Activated naive CD8-positive, alpha-beta T cell treated with anti-CD3 and anti-CD28 coated beads for 36 hours (primary cell): ENCODE measurements at places on chromosomes 2 and 18. TPM values are rescaled to one million over a fixed set of nuclear protein-coding genes. Genes with fewer than 3 reads are reported as not detected.

STAT4 gene
- 80.6 TPM for total RNA-seq

SKOR2 gene
- not detected for total RNA-seq

EFHD1 gene
- 0.78 TPM for total RNA-seq

TNS1 gene
- total RNA-seq = 1.4 TPM

FBXO15 gene
- total RNA-seq = 3.8 TPM

LRRFIP1 gene
- 164 TPM for total RNA-seq

ANTXR1 gene
- 1.1 TPM for total RNA-seq

HOXD12 gene
- not detected for total RNA-seq

RPRM gene
- not detected for total RNA-seq

FIGN gene
- total RNA-seq = not detected

SAG gene
- total RNA-seq = 0.31 TPM

DHX57 gene
- 18.1 TPM for total RNA-seq

APLF gene
- total RNA-seq = 2.4 TPM

DNA sequence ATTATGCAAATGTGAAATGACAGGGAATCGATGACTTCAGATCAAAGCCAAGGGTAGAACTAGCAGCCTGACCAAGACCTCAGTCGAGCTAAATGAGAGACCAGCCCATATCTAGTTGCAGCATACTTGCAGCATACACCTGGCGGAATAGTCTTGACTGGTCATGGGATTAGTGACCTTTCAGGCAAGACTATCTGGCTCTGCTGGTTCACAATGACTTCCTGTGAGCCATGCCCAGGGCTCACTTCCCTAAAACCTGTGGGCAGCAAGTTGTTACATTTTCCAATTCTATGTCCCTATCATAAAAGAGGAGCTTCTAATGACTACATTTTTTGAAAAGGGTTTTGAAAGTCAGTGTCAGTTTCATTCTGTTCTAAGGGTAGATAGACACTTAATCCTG, 1624.9 kb upstream of the CELF4 start:
- DNase-seq = no peak

- no peak for DNase-seq
These were observed 1.0 kb upstream of the HDAC4 start for GRCh38 chr2:239401881-239402233.

DNA sequence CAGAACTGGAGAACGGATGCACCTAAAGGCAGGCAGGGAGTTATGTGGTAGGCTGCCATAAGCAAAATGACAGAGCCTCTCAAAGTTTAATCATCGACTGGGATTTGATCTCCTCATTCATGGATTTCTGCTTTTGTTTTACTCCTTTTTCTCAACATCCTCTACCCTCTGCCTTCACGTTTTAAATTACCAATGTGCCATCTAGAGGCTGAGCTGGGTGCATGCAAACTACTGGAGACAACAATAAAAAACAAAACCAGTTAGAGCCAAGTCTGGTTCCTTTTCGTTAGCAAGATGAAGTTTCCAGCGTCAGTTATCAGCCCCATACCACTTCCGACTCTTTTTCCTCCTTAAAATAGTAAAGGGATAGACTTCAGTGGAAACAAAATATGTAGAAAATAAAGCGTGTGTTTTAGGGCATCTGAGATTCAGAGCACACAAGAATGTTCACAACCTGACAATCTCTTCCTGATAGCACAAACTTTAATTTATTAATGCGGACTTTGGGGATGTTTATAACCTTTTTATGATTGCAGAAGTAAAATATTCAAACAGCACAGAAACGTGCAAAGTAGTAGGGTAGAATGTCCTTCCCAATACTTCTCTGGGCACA, 117.0 kb downstream of the LAMA1 start:
- DNase-seq = no peak

DNA sequence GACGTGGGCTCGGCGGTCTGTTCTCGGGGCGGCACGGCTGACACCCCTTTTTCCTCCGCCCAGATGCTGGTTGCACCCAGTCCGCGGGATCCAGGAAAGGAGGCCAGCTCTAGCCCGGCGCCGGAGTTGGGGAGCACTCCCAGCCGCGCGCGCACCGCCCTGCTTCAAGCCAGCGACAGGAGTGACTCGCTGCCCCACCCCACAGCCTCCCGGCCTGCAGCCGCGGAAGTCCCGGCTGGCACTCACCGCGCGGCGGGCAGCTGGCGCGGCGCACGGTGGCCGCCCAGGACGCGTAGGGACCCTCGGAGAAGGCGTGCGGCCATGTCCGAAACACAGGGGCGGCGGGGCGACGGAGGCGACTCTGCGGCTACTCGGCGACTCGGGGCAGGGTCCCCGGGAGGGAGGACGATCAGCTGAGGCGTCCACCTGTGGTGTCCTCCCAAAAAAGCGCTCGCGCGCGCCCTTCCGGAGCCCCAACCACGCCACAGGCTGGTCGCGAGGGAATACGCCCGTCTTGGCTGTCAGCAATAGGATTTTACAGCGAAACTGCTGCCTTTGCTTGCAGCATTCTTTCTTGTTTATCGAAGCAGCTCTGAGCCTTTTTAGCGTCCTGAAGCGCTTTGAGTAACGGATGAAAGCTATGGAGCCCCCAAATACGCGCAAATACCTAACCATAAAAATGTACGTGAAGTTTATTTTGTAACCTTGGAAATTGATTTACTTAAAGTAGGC, at the start of gene ACADL:
ACADL (minus strand) TSS at position 507 of the 732 bp plus-strand sequence; CDS start at position 323, 184 bp downstream.
- DNase-seq = peak; percentile 19

DNA sequence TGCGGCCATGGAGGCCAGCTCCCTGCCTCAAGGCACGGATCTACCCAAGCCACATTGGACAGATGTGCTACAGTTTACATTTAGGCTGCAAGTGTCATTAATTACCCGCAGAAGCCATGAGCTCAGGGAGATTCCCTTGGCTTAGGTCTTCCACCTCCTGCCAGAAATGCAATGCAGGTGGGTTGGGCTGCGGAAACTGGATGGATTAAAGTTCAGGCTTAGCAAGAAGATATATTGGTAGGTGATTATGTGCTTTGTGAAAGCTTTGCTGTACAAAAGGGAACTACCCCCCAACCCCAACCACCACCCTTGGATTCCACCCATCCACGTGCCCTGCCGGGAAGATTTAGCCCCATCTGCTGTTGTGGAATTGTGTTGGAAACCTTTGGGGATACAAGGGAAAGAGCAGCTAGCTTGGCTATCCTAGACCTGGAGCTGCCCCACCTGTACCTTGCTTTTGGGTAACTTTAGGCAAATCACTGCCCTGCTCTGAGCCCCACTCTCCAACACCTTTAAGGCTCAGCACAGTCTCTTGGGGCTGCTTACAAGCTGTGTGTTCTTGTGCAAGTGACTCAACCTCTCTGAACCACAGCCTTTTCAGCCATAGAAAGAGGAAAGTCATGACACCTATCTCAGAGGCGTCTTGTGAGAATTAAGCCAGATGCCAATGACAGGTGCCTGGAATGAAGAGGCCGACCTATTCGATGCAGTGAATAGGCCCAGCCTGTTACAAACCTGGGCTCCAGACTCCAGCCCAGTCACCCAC, 141.6 kb upstream of the GLI2 start:
- DNase-seq = no peak

DNA sequence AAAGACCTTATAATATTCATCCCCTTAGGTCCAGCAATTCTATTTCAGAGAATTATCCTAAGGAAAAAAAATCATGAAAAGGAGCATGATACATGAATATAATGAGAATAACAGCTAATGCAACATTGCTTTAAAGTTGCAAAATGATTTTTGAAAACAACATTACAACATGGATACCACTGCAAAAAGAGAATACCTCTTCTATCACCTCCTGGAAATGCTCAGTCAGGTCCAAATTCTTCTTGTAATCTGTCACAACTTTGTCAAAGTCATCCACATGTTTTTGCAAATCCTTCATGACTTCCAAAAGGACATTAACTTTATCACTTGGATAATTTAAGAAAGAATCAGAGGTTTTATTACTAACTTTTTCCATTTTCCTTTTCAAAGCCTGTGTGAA, 47.9 kb upstream of the TTN start:
- DNase-seq = no peak

- DNase-seq = no peak
These were observed 77.4 kb upstream of the LDLRAD4 start for GRCh38 chr18:13141209-13141608.

GRCh38 chr2:80592106-80592505, 287.6 kb upstream of the LRRTM1 start:
- DNase-seq = no peak

- DNase-seq = no peak
These were observed 520.0 kb downstream of the SLC4A3 start for GRCh38 chr2:220147161-220148038.

GRCh38 chr2:230160112-230160660, 59.6 kb downstream of the SP110 start:
- DNase-seq = peak; percentile 43

GRCh38 chr2:126664234-126664633, 8.3 kb downstream of the GYPC start:
- peak; percentile 44 for DNase-seq

DNA sequence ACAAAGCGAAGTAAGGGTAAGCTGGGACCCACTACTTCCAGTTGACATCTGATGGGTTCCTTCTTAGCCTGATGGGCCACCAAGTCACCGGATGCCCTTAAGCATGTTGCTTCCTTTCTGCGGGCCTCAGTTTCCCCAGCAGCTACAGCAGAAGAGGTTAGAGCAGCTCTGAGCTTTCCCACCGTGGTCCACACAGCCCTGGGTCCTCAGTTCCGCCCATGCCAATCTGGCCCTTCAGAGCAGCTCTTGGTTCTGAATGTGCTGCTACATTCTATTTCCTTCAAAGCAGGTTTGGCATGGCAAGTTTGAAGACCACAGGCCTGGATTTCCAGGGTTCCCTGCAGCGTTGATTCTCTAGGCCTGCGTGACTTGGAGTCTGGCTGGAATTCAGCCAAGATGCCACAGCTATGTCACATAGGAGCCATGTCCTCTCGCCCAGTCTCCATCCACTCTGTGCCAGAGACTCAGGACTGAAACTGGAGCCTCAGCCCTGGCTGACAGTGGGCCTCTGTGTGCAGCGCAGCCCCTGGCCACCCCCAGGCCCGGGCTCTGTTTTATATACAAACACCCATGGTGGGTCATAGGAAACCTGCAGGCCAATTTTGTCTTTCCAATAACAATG, 79.6 kb downstream of the TFCP2L1 start:
- DNase-seq = no peak

DNA sequence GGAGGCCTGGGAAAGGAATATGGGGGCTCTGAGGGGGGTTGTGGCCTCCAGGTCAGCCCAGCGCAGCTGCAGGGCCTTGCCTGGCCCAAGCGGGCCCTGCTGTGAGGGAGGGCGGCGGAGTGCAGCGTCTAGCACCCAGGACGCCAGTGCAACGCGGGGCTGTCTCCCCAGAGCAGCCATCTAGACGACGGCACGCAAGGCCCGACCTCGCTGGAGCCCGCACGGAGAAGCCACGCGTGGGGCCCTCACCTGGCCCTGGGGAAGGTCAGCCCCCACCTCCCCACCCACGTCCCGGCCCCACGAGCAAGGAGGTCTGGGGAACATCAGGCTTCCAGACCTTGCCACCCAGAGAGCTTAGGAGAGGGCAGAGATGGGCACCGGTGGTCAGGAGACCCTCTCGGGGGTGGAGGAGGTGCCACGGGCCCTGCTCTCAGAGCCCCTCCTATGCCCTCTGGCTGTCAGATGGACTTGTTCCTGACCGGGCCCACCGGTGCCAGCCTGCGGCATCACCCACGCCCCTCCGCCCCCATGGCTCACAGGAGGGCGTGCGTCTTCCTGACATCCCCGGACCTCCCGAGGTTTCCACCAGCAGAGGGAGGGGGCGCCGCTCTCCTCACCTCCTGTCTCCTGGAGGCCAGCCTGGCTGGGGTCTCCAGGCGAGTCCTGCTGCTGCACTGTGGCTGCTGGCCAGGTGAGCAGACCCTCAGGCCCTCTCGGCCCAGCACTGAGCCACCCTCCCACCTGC, 17.0 kb downstream of the GPR35 start:
- no peak for DNase-seq

DNA sequence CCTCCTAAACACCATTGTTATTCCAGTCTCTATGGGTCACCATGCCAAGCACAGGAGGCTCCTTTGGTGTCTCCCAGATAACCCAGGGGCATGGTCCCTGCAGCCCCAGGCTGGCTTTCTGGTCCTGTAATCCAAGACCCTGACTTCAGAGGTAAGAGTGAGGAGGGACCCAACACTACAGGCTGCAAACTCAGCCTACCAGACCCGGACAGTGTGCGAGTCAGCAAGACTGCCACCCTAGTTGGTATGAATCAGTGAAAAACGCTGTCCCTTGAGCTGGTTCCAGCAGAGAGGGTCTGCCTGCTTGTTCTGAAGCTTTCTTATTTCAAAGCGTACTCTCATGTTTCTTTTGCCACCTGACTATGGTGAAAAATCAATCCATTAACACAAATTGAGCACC, 47.6 kb upstream of the ZFP36L2 start:
- DNase-seq = no peak

- DNase-seq = no peak
These were observed 16.3 kb downstream of the CNDP2 start for GRCh38 chr18:74512321-74513053.

DNA sequence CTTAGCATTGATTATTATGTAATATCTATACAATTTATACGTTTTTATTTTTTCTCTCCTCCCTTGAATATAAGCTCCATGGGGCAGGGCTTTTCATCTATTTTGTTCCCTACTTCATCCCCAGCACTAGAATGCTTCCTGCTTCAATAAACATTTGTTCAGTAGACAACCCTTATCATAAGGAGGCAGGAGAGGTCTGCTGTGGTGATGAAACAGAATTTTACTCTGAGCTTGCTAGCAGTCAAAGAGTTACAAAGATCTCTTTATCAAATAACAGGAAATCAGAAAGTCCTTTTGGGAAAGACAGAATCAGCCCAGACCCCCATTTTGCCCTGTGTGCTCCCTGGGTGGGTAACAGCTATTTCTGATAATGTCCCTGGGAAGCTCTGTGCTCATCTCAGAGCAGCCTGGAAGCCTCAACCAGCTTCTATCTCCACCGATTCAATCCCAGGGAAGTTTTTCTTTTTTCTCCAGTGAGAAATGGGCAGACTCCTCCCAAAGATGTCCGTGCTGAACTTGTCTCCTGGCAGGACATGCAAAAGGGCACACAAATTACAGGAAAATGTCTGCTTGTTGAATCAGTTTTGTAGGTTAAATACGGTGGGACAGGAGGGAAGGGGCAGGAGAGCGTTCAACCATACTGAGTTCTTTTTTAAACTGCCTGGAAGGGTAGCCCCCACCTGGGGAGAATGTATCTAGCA, 84.7 kb upstream of the PKDCC start:
- no peak for DNase-seq

- no peak for DNase-seq
These were observed 67.9 kb downstream of the C2orf74 start for GRCh38 chr2:61229936-61230335.

GRCh38 chr2:237491515-237492118, 4.6 kb downstream of the MLPH start:
- DNase-seq = no peak

GRCh38 chr18:28511413-28511821, 334.5 kb upstream of the CDH2 start:
- DNase-seq = no peak

DNA sequence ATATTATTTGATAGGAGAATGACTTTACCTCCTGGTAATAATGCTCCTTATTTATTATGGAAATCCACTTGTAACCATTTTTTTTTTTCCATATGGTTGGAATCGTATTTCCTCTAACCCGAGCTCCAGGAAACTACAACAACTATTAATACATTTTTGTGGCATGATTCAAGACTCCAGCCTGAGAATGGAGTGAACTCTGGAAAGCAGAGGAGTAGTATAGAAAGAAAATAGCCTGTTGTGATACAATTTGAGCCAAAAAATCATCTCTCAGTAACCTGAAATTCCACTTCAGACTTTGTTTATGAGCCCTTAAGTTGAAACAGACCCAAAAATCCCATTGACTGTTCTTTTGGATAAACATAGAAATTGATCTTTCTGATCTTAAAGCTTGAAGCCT, 921.1 kb downstream of the SOCS6 start:
- DNase-seq = no peak
